Natural killer cell (primary cell): ENCODE measurements at places on chromosomes 6 and 20. TPM values are rescaled to one million over a fixed set of nuclear protein-coding genes. Genes with fewer than 3 reads are reported as not detected.

GRCh38 chr6:148969603-148970061, 222.8 kb downstream of the UST start:
- DNase-seq, result no peak

KHDRBS2 gene
- total RNA-seq, result not detected

CEBPB gene
- total RNA-seq, result 32.1 TPM

DNA sequence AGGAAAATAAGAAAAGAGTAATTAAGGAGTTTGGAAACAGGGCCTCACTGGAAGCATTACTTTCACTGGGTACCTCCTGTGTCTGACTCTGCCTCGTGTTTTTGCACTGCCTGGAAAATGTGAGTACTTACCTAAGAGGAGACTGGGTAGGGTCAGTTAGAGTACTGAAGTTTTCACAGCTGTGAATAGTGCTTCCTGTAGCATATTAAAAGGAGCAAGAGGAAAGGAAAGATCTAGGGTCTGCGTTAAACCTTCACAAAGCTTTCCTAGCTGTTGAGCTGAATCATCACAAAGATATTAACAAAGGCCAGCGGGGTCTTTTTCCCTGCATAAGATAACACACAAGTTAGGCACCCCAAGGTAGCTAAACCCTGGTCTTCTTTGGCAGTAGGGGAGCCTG, 82.3 kb downstream of the MLIP start:
- DNase-seq, result no peak
